CD4-positive, alpha-beta T cell (primary cell): ENCODE measurements at places on chromosomes 5 and 9.

GRCh38 chr9:124726886-124727285 is 44.2 kb downstream of the NR6A1 start:
- DNase-seq: no peak

- no peak for DNase-seq
Measured at GRCh38 chr9:71770170-71770569, 1.9 kb upstream of the CEMIP2 start.

GRCh38 chr9:85702726-85703289 is 38.9 kb downstream of the AGTPBP1 start:
- no peak for DNase-seq

GRCh38 chr9:135971111-135971766 is 10.1 kb upstream of the UBAC1 start:
- DNase-seq: no peak

DNA sequence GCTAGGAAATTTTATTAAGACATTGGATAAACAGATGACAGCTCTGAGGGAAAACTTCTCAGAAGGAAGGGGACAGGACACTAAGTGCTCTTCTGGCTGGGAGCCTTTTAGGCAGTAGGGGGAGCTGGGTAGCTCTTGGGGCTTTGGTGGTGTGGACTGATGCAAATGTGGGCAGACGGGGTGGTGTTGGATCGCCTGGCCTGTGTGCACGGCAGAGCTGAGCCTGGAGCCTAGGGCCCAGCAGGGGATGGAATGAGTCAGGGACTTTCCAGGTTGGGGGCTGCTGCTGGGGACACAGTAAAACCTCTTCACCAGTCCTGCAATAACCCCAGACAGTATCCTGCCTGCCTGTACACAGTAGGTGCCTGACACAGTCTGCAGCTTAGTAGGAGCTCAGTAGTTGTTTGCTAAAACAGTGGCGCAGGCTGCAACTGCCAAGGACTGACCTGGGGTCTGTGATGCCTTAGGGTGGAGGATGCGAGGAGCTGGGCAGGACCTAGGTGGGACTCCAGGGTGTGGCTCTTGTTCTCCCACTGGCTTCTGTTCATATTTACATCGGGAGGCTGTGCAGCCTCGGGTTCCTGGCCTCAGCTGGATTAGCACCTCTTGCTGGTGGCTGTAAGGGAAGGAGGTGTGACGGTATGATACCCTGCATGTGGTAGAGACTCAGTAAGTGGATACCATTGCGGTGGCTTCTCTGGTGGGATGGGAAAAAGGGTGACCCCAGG is 83.8 kb downstream of the DAB2IP start:
- DNase-seq: no peak

GRCh38 chr9:135079018-135079417 is 8.4 kb upstream of the OLFM1 start:
- no peak for DNase-seq

- no peak for DNase-seq
Measured at GRCh38 chr9:86700629-86701028, 246.7 kb downstream of the GAS1 start.

GRCh38 chr5:137279521-137280231 is 219.4 kb downstream of the SPOCK1 start:
- no peak for DNase-seq

GRCh38 chr9:38652044-38652443 is 31.6 kb upstream of the ANKRD18A start:
- DNase-seq: no peak

DNA sequence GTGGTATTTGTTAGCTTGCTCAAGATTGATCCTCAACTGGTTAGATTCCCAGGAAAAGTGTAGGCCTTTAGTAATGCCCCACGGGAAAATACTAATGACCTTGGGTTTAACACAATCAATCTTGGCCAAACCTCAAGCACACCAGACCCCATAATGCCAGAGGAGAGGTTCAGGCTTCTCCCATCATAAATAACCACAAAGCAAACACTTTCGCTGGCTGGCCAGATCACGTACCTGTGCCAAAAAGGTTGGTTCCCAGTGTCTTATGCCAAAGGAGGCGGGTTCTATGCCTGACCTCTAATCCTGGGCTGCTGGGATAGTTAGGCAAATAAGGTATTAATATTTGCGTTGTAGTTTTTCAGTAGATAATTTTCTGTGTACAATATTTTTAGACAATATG is 379.2 kb upstream of the CDH18 start:
- DNase-seq: no peak

GRCh38 chr9:35683323-35683722 is 6.4 kb downstream of the TPM2 start:
- no peak for DNase-seq

GRCh38 chr5:142428773-142429473 is 104.1 kb upstream of the SPRY4 start:
- DNase-seq: no peak

GRCh38 chr9:124045076-124045829 is 33.7 kb downstream of the LHX2 start:
- no peak for DNase-seq

GRCh38 chr9:37915911-37916470 is 12.1 kb upstream of the SLC25A51 start:
- DNase-seq: no peak

DNA sequence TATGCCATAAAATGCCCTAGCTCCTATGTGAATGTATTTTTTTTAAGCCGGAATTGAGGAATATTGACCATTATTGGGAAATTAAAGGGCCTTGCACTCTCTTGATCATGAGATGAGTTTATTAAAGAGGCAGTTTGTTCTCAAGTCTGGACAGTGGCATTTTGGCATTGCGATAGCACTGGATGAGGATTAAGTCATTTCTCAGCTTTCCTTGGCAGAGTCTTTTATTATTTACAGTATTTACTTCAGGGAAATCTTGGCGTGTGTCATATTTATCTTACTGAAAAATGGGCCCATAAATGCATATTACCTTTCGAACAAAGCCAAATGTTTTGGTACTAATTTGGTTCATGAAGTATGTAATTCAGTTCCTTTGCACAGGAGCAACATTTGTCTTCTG is 194.4 kb downstream of the EBF1 start:
- DNase-seq: no peak

DNA sequence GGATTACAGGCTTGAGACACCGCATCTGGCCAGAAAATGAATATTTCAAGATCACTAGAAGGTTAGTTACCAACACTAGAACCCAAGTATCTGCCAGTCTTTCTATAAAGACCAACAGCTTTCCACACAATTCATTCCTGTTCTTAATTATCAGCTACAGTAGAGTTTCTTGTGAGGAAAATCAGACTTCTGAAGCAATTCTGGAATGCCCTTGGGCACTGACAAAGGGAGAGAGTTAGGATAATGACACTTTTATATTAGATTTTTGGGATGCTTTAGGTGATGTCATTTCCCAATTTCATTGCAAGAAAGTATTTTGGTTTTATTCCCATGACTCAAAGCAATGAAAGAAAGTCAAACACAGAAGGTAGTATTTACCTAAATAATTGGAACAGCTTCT is 497.0 kb upstream of the TUSC1 start:
- DNase-seq: no peak

DNA sequence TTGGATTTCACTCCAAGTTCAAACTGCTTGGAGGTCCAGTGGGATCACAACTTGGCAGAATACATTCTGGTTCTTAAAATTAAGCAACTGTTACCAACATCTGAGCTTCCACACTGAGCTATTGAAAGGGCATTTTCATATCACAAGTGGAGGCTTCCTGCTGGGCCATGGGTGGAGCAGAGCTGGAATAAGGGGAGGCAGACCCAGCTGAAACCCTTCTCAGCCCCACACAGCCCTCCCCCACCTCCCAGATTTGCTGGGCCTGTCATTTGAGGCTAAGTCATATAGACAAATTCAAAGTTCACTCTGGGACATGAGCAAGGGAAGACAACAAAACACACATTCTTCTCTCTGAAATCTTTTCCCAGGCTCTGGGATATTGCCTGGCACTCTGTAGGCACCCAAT is 79.9 kb downstream of the ACTL7B start:
- no peak for DNase-seq

GRCh38 chr5:152505442-152506042 is 100.5 kb upstream of the NMUR2 start:
- no peak for DNase-seq

DNA sequence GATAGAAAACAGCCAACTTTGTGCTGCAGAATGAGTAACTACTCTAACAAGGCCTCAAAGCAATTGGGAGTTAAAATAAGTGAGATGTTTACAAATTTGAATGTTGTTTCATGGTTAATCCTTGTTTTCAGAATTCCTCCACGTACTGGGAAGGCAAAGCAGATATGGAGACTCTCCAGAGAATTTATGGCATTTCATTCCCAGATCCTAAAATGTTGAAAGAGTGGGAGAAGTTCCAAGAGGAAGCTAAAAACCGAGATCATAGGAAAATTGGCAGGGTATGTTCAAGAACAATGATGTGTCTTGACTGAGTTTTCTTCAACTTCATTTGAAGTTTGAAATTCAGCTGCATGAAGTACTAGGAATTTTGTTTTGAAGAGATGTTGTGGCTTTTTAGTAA is 16.4 kb downstream of the TARS1 start:
- DNase-seq: no peak

GRCh38 chr5:167481345-167481744 is 810.1 kb upstream of the WWC1 start:
- no peak for DNase-seq

DNA sequence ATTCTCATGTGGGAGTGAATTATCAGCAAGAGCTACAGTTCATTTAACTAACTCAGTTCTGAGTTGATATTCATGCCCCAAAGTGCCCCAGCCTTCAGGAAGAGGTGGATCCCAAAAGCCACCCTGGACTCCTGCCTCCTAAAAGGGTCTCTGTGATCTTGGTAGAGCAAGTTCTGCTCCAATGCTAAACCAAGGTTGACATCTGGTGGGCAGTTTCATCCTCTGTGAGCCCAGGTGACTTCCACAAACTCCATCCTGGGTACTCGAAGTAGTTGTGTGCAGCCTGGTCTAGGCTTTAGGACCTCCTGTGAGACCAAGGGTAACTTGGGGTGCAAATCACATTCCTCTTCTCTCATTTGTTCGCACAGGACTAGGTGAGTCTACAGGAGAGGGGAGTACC is 816.8 kb downstream of the MTRR start:
- DNase-seq: no peak

DNA sequence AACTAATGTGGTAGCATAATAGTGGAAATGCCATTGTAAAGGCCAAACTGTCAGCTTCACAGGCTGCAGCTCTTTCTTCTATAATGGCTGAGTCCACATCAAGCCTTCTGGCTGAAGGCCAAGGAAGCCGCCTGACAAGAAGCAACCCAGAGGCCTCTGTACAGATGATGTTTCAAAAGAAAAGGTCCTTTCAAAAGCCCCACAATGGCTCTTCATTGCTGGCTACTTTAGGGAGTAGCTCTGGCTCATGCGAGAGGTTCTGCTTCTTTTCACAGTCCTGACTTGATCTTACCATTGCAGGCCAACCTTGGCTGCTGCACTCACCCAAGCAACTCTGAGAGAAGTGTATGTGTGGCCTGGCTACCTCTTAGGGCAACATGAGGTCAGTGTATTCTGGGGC is 54.5 kb upstream of the EQTN start:
- DNase-seq: no peak

- no peak for DNase-seq
Measured at GRCh38 chr5:90562341-90562740, 3.7 kb downstream of the ADGRV1 start.

- no peak for DNase-seq
Measured at GRCh38 chr5:76341651-76342334, 61.3 kb upstream of the IQGAP2 start.
